BJ (cell line): ENCODE measurements at places on chromosomes 12 and 14. TPM values are rescaled to one million over a fixed set of nuclear protein-coding genes. Genes with fewer than 3 reads are reported as not detected.

Gene SAMD15
- polyA plus RNA-seq: 0.34 and 1.4 TPM in 2 replicates

Gene CALCOCO1
- 170 and 206 TPM in 2 replicates for polyA plus RNA-seq

Gene FOXG1
- 0.01 TPM in 1 of 2 replicates, not detected in the other for polyA plus RNA-seq

Gene SLC39A5
- polyA plus RNA-seq: not detected in 2 replicates

Gene AHSA1
- polyA plus RNA-seq: 90.1 and 126 TPM in 2 replicates

Gene RTN1
- 0.18 and 0.36 TPM in 2 replicates for polyA plus RNA-seq

Gene PNP
- polyA plus RNA-seq: 18.4 and 21.4 TPM in 2 replicates

Gene CAPZA3
- polyA plus RNA-seq: not detected in 2 replicates

Gene PHETA1
- polyA plus RNA-seq: 2.6 and 5.3 TPM in 2 replicates

Gene PYGL
- polyA plus RNA-seq: 36.0 and 36.4 TPM in 2 replicates

Gene PTPRB
- 1.7 and 2.1 TPM in 2 replicates for polyA plus RNA-seq

Gene HOXC5
- polyA plus RNA-seq: 0.06 TPM in 1 of 2 replicates, not detected in the other

Gene NCKAP5L
- 7.3 and 13.2 TPM in 2 replicates for polyA plus RNA-seq

Gene CMKLR1
- polyA plus RNA-seq: 0.10 TPM in 1 of 2 replicates, not detected in the other

Gene LYSET
- 6.8 and 12.8 TPM in 2 replicates for polyA plus RNA-seq

Gene RPS6KL1
- polyA plus RNA-seq: 1.4 and 2.8 TPM in 2 replicates

Gene KLRK1
- polyA plus RNA-seq: not detected in 2 replicates

Gene OR6C1
- polyA plus RNA-seq: not detected in 2 replicates

Gene SERPINA1
- polyA plus RNA-seq: 0.34 and 0.40 TPM in 2 replicates

Gene INHBC
- 0.09 TPM in 1 of 2 replicates, not detected in the other for polyA plus RNA-seq

Gene LBHD2
- polyA plus RNA-seq: not detected in 2 replicates

Gene CCDC196
- polyA plus RNA-seq: not detected in 2 replicates

Gene TCTN2
- polyA plus RNA-seq: 5.8 and 8.1 TPM in 2 replicates

Gene TAS2R7
- not detected in 2 replicates for polyA plus RNA-seq

Gene MUCL1
- polyA plus RNA-seq: not detected in 2 replicates

Gene SOAT2
- polyA plus RNA-seq: 0.16 and 0.34 TPM in 2 replicates

Gene POTEM
- not detected in 2 replicates for polyA plus RNA-seq

Gene CLEC9A
- not detected in 2 replicates for polyA plus RNA-seq

Gene MMP14
- polyA plus RNA-seq: 327 and 592 TPM in 2 replicates

Gene BLTP3B
- polyA plus RNA-seq: 11.9 and 19.3 TPM in 2 replicates

Gene DNAJC22
- 2.3 and 4.3 TPM in 2 replicates for polyA plus RNA-seq

Gene SLCO1B1
- not detected in 2 replicates for polyA plus RNA-seq

Gene ATN1
- 13.0 and 15.9 TPM in 2 replicates for polyA plus RNA-seq

Gene CLEC1B
- polyA plus RNA-seq: not detected in 2 replicates

Gene SPTB
- polyA plus RNA-seq: 0.01 and 0.02 TPM in 2 replicates

Gene RNASE7
- polyA plus RNA-seq: not detected in 2 replicates

Gene AKAP6
- polyA plus RNA-seq: 18.5 and 22.9 TPM in 2 replicates

Gene AMHR2
- polyA plus RNA-seq: not detected in 2 replicates

Gene PLD4
- polyA plus RNA-seq: 0.02 and 0.05 TPM in 2 replicates

Gene KCNH3
- 0.01 and 0.02 TPM in 2 replicates for polyA plus RNA-seq

Gene DCN
- polyA plus RNA-seq: 823 and 944 TPM in 2 replicates

Gene SLC6A13
- 0.09 TPM in 1 of 2 replicates, not detected in the other for polyA plus RNA-seq

Gene LRRC10
- not detected in 2 replicates for polyA plus RNA-seq

Gene ANKRD33
- polyA plus RNA-seq: not detected in 2 replicates

Gene ACVRL1
- polyA plus RNA-seq: 7.8 and 13.1 TPM in 2 replicates

Gene VRTN
- polyA plus RNA-seq: not detected in 2 replicates

Gene RNASE1
- polyA plus RNA-seq: not detected in 2 replicates

Gene CMTM5
- polyA plus RNA-seq: not detected in 2 replicates

Gene DIP2B
- 13.2 and 15.8 TPM in 2 replicates for polyA plus RNA-seq
